ENCODE measurements at places on chromosomes 3 and 15.
A peak's percentile ranks its signal among the peaks of the same experiment; 100 is the strongest.

GRCh38 chr3:79423417-79423816 is 344.4 kb downstream of the ROBO1 start:
- DNase-seq, result no peak

- no peak for DNase-seq
Observed at GRCh38 chr3:140216249-140216648, 281.3 kb downstream of the CLSTN2 start.

DNA sequence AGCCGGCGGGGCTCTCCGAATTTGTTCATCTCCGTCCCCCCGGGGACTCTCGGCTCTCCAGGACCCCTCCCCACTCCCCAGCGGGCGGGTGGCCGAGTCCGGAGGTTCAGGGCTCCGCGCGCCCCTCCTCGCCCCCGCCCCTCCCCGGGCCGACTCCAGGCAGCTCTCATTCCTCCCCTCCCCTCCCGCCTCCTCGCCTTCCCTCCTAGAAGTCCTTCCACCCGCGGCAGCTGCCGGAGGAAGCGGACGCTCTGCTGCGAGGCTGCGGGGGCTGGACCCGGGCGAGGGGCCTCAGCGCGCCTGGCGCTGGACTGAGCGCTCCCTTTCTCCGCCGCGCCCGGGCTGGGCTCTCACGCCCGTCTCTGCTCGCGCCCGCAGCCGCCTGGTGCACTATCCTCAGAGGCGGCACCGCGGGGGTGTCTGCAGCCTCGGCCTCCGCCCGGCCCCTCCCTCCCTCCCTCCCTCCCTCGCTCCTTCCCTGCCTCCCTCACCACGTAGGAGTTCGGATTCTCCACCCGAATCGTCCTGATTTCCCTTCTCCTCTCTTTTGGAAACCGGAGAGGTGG is at the start of gene ROBO2:
Gene ROBO2, plus strand, starts transcription at position 494 of the 566 bp plus-strand sequence. CDS start 687 bp downstream, outside the sequence.
- DNase-seq, result peak; percentile 4

DNA sequence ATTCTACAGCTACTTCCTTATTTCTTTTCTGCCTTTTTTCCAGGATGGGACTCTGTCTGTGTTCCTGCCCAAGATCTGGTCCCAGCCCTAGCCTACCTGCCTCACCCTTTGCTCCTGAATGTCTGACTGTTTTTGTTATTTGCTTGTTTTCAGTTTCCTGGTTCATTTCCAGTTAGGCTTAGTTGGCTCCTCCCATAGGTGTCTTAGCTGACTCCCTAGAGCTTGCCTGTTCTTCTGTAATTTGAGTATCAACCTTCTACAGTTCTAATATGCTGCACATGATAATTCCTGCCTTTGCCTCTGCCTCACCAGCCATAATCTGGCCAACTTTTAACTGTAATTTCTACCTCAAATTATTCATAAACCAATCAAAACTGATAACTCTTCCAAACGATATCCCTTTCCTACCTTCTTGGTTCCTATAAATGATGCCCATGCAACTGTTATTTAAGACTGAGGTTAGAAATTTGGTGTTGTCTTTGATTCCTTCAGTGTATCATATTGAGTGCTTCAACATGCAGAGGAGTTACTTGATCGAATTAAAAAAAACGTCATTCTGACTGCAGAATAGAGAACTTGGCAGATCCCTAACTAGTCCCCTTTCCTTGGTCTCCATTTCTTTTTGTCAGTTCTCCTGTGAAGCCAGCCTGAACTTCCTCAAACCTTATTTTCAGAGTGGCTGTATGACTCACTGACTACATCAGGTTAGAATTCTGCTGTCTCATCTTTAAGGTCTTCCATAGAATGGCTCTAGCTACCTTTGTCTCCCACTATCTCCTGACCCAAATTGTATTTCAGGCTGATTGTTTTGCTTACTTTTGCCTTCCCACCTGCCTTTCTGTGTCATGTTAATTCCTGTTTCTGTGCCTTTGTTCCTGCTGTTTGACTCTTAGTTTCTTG is 8.4 kb downstream of the GOLM2 start:
- peak; percentile 61 for DNase-seq

GRCh38 chr3:190811775-190812480 is 50.6 kb downstream of the GMNC start:
- peak; percentile 72 for DNase-seq

DNA sequence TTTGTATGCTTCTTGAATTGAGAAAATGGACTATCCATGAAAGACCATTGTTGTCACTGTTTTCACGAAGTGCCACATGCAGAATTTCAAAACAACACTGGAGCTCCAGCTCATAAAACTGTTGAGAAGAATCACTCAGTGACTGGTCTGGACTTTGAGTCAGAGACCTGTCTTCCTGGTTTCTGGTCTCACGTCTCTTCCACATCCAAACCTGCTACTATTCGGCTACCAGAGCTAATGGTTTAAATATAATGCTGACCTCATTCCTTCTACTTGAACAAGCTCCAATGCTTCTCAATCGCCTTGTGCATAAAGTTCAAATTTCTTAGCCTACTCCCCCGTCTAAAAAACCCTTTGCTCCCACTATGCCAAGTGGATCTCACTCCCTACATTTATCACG is 227.9 kb upstream of the NR2F2 start:
- DNase-seq, result no peak

DNA sequence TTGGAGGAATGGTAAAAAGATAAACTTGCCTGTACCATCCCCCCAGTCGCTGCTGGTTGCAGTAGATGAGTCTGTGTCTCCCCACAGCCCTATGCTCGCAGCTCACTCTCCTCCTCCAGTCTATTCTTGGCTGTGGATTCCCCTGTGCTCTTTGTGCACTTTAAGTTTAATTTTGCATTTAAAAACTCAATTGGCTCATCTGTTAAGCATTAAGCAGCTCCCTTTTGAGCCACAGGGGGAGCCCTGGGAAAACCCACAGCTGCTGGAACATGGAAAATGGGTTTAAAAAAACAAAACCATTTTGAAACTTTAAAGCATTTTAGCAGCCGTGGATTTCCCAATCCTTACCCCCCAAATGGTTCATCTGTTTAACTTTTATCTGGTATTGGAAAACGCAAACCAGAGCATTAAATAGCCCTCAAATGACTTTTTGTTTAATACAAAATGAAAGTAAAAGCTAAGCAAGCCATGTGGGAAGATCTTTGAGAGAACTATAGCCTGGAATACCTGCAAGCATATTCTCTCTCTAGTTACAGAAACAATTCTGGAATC is 536.9 kb downstream of the ZIC1 start:
- no peak for DNase-seq

DNA sequence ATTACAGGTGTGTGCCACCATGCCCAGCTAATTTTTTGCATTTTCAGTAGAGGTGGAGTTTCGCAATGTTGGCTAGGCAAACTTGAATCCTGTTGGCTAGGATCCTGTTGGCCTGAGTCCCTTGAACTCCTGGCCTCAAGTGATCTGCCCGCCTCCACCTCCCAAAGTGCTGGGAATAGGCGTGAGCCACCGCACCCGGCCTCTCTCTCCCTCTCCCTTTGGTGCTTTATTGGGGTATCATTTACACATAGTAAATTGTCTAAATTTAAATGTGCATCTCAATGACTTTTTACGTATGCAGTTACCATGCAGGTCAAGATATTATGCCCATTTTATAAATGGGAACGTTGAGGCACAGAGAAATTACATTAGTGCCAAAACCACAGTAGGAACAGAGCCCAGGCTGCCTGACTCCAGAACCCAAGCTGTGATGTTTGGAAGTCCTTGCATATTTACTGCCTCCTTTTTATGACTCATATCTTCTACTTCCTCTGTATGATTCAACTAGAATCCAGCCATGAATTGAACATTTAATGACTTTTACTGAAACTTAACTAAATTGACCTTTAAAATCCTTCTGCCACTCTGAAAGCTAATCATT is 34.0 kb upstream of the RPP14 start:
- DNase-seq, result no peak

GRCh38 chr3:8436661-8437287 is 64.8 kb upstream of the LMCD1 start:
- no peak for DNase-seq

DNA sequence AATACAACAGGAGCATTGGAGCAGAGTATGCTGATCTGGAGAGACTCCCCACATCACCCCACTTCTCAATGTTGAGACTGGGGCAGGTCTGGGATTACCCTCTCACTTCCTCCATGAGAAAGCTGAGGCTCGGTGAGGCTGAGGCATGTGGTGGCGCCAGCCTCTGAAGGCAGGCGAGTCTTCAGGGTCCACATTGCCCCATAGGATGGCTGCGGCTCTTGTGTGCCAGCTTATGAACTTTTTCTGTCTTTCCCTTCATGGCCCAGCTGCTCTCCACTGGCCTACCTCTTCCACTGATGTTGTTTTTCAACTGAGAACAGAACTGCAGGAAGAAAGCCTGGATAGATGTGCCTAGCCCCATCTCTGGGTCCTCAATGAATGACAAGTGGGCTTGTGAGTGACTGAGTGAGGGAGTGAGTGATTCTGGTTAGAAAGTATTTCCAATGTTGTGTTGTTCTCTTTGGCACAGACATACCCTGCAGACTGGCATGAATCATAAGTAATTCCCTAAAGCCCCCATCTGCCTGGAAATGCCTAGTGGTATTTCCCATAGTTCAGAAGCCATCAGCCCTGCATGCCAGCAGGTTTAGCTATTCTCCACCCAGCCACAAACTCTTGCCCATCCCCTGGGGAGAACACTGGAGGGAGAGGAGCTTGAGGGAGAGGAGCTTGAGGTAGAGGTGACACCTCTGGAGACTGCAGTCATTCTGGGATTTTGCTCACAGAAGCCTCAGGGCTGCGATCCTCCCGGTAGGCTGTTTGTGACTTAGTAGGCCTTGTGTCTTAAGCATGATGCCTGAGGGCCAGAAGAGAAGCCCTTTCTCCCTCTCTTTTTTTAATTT is 56.9 kb downstream of the AMOTL2 start:
- DNase-seq, result no peak

DNA sequence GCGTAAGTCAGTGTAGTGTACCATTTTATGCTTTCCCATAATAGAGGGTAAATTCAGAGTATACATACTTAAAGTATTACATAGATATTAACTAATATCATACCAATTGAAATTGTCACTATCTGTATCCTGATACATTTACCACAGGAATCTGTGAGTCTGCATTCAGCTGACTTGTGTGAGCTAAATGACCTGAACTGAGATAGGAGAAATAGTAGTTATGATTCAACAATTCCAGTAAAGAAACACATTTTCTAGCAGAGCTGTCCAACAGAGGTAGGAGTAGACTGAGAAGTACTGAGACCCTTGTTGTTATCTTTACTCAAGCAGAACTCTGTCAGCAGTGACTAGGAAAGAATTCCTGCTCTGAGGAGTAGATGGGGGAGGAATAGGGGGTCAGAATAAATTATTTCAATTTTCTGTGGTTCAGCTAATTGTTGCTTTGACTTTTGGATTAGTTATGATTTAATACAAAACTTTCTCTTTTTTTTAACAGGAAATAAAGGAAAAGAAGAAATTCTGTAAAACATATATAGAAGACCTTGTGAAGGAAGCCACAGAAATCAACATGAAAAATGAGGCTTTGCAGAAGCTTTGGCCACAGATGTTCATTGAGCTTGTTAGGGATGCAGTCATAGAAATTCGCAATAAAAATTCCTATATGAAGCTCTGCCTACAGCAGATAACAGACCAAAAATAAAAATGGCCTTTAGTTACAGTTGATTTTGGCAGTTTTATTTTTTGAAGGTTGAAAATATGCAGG is 66.2 kb upstream of the THSD4 start:
- no peak for DNase-seq

- DNase-seq, result no peak
Observed at GRCh38 chr3:84983490-84983889, 24.7 kb downstream of the CADM2 start.

DNA sequence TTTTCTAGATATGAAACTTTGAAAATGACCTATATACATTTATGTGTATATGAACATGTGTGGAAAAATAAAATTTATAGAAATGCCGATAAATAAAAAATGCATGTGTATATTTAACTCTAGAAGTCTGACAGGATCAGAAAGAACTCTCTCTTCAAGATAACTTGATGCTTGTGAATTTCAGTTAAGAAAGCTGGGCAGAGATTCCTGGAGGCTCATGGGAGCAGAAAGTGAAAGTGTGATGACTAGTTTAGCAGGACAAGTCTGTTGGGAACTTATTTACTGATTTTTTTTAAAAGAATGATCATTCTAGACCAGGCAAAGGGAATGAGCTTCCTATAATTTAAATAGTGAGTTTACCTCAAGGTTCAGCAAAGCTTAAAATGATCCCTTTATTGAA is 81.5 kb upstream of the KCNAB1 start:
- DNase-seq, result no peak

GRCh38 chr3:85427467-85427866 is 468.7 kb downstream of the CADM2 start:
- DNase-seq, result no peak

DNA sequence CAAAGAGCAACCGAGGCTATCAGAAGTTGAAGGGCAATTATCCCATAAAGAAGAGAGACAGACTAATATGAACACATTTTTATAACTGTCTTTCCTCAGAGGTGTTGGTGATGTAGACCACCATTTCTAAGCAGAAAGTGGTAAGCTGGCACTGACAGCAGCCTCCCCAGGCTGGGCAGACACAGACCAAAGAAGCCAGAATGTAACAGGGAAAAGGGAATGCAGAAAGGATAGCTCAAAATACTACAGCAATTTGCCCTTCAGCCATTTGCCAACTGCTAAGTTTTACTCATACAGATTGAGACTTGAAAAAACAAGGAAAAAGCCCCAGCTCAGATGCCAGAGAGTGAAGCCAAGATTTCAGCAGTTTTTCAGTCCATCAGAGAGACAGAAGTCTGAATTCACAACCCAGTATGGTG is 73.5 kb upstream of the ABI3BP start:
- DNase-seq, result no peak

All from erythroblast (primary cell).